ENCODE measurements at places on chromosomes 3 and 15.

DNA sequence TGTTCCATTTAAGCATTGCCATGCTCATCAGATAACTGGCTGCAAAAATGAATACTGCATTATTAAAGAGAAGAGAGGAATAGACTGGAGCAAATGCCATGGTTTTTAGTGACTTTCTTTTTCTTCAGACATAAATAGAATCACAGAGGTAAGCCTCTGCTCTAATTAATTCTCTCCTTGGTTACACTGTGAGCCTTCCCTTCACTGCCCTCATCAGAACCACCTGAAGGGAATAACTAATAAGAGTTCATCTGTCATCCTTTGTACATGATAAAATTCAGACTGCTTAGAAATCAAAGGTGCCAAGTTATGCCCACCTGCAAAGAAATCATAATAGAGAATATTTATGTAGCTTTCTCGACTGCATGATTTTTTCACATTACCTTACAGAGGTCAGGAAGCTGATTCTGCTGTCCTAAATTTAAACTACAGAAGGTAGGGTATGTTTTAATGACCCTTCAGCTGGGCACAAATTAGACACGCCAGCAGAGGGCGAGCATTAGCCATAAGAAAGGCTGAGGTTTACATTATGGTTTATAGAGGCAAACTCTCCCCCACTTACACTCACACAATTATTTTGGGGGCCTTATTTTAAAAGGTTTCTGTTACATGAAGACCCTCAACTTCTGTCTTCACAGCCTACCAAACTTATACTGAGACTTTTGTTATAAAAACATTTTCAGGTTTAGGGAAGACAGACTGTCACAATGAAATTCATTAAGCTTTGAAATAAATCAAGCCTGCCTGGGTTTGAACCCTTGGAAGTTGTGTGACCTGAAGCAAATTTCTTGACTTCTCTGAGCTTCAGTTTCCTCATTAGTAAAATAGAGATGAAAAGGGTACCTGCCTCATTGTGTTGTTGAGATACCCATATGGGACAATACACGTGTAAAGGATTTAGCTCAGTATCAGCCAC lies 15.3 kb upstream of the UNC13C start:
- DNase-seq = peak; percentile 30

GRCh38 chr15:31660816-31661215 lies 334.2 kb downstream of the KLF13 start:
- no peak for DNase-seq

DNA sequence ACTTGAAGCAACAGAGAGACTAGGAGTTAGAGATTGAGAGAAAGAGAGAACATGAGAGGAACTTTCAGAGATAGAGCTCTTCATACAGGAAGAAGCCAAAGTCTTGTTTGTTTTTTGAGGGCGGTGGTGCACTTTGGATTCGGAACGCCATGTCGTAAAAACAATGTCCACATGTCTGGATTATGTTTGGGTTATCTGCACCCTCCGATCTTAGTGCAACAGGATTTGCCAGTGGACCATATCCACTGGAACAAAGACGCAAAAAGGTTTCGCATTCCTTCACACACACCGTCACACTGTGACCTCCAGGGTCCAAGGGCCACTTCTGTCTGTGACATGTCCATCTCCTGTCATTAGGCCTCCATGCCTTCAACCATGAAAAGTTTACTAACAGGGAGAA lies 141.8 kb upstream of the ATP11B start:
- DNase-seq = no peak

DNA sequence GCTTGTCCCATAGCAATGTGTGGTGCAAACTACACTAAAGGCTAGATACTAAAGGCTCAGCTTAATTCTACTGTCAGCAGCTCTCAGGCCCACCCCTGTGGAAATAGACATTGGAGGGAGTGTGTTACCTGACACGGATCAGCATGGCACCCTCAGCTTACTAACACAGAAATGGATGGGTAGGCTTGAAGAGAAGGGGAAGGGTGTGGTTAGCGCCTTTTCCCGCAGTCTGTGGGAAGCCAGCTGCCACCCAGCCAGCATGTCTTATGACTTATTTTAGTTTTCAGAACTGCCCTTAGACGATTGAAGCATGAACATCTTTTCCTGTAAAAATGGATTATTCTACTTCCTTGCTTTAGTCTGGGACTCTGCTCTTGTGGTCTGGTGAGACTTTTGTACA lies 25.8 kb upstream of the ADPGK start:
- no peak for DNase-seq

GRCh38 chr3:149453140-149453805 lies 21.2 kb upstream of the TM4SF4 start:
- no peak for DNase-seq

DNA sequence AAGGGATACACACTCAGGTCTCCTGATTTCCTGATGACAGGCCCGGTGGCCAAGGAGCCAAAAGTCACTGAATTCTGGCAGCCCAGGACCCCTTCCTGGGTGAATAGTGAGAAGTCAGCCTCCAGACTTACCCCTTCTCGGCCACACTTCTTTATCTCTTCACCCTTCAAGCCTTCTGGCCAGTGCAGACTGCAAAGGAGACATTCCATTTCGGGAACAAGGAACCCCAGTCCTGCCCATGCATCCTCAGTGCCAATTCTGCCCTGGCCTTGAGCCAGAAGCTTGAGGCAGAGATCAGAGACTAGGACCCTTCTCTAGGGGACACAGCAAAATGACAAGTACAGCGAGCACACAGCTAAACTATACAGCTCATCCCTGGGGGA lies 28.8 kb downstream of the GRAMD2A start:
- DNase-seq = no peak

DNA sequence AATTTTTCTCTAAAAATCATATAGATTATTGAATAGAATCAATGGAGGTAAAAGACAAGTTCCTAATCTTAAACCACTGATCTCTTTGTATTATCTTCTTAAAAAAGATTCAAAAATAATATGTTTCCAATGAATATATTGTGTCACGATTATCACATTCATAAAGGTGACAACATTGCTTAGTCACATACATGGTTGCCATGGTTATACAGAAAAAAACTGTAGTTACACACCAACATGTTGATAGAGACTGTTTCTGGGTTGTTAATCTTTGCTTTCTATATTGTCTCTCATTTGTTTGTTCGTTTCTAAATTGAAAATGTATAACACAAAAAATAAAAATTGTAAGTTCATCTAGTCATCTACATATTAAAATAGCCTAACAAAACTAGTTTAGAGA lies 376.0 kb upstream of the ALCAM start:
- no peak for DNase-seq

- no peak for DNase-seq
Observed at GRCh38 chr3:44280077-44280476, 38.4 kb downstream of the TOPAZ1 start.

DNA sequence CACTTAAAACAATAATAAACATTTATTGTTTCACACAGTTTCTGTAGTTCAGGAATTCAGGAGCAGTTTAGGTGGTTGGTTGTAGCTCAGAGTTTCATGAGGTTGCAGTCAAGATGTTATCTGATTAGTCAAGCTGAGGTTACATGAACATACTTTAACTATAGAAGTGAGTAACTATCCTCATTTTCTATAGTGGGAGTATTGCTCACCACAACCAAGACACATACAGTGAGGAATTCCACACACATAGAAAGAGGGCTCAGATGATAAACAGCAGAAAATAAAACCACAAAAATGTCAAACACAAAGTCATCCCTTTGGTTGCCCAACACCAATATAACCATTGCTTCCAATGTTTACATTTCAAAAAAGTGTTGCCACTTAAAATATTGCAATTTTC lies 13.6 kb downstream of the SCN11A start:
- no peak for DNase-seq

- DNase-seq = no peak
Observed at GRCh38 chr3:3853544-3853943, 54.3 kb downstream of the LRRN1 start.

DNA sequence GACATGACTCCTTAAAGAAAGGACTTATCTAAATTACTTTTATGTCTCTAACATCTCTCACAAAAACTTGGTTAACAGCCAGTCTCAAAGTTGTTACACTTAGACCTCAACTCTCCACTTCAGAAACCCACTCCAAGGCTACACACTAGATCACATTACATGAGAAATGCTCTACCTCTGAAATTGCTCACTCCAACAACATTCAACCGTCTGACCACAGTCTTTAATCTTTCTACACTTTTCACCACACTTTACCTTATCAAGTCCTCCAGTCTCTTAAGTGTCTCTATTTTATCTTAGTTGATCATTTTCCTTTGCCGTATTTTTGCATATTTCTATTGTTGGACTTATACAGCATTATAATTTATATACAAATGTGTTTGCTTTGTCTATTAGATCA lies 5.8 kb downstream of the SLC12A6 start:
- DNase-seq = no peak

GRCh38 chr3:142046320-142047020 lies 102.9 kb downstream of the TFDP2 start:
- DNase-seq = no peak

DNA sequence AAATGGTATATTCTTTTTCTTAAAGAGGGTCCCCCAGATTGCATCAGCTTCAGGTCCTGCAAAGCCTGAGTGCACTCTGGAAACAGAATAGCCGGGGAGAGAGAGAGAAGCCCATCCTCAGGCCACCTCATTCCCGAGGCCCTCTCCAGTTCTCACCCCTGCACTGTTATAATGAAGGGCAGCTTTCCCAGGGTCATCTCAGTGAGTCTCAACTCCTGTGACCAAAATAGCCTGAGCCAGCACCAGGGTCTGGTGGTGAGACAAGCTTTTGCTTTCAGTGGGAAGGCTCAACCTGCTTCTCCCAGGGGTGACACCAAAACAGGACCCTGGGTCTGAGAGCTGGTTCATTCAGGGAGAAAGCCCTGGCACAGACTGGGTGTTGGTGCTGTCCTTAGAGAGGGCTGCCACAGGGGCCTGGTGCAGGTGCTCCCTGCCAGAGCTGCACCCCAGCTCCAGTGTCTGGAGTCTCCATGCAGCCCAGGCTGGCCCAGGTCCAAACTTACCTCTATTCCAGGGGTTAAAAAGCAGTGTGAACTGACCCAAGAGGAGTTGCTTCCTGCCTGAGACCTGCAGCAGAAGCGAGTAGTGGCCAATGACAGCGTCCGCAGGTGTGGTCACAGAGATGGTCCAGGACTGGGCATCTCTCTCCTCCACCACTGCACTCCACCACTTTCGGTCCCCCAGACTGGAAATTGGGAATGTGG lies 6.1 kb downstream of the EPB42 start:
- no peak for DNase-seq

DNA sequence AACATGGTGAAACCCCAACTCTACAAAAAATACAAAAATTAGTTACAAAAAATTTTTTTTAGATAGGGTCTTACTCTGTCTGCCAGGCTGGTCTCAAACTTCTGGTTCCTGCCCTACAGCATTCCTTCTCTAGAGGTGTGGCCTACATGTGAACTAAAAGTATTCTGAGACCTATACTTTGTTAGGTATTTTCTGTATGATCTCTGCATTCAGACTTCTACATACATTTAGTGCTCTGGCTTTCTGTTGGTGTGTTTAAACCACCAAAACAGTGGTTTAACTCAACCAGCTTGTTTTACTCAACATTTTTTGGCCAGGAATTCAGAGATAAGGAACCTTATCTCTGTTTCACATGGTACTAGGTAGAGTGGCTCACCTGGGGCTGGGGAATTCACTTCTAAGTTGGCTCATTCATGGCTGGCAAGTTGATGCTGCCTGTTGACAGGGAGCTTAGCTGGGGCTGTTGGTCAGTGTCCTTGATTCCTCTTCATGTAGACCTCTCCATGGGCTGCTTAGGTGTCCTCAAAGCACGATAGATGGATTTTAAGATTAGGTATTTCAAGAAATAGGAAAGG lies 41.4 kb upstream of the BSN start:
- DNase-seq = no peak

DNA sequence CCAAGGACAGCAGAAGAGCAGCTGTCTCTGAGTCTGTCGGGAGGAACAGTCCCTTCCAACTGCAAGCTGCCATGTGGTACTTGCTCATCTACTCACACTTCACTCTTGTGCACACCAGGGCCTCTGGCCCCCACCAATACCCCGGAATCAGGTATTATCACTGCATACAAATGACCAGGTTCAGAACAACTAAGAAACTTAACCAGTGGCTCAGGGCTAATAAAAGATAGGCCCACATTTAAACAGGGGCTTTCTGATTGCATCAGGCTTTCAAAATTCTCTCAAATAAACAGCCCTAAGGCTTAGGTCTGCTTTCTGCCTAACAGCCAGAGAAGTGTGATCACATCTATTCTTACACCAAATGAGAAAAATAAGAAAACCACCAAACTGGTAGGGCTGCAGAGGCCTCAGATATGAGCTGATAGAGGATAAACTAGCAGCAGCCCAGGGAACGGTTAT lies 20.7 kb downstream of the CCDC12 start:
- DNase-seq = no peak

DNA sequence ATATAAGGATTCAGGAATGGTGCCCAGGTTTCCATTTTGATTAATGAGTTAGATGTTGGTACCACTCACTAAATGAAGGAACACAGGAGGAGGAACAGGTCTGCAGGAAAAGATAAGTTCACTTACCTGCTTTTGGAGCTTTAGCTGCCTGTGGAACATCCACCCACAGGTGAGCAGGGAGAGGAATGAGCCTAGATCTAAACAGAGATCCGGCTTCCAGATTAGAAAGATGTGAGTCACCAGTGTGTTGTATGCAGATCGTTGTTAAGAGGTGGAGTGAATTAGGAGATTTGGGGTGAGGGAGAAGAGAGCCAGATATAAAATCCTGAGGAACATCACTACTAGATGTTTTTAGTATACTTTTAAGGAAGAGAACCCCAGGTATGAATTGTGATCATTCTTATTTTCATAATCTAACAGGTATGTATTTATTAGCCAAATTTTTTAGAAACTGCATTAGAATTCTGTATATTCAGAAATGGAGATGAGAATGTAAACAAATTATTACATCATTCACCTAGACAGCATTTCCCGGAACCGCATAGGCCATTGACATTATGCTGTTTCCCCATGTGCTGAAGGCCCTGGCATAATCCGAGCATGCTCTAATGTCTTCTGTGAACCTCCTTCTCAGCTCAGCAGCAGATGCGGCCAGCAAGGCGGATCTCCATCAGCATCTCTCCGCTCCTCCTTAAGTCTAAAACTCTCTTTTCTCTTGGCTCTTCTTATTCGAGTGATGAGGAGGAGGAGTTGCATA lies 118.2 kb downstream of the KLHL25 start:
- no peak for DNase-seq

DNA sequence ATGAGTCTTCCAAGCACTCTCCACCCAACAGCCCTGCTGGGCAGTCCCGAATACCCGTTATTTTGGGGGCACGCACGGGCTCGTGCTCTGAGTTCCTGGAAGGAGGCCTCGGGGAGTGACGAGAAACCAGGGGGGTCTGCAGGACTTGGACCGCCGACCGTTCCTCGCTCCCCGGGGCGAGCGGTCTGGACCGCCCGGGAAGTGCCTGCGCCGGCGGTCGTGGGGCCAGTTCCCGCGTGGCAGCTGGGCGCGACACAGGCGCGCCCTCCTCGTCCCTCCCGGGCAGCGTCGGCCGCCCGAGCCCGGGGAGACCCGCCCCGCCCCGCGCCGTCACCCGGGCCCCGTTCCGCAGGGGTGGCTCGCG lies 387 bp downstream of the GNB4 start:
- DNase-seq = no peak

- no peak for DNase-seq
Observed at GRCh38 chr3:140597792-140598191, 80.1 kb upstream of the TRIM42 start.

Data from neuronal stem cell (in vitro differentiated cells).